ELF-1 (cell line): ENCODE measurements at places on chromosomes 2 and 18.

- DNase-seq, result no peak
Observed at GRCh38 chr2:171253900-171254650, 93.4 kb upstream of the TLK1 start.

- DNase-seq, result no peak
Observed at GRCh38 chr2:108805782-108806181, 19.2 kb downstream of the CCDC138 start.

GRCh38 chr2:36214691-36215090 is 140.9 kb upstream of the CRIM1 start:
- peak; percentile 11 for DNase-seq

- DNase-seq, result no peak
Observed at GRCh38 chr2:19878268-19879046, 23.3 kb downstream of the TTC32 start.

DNA sequence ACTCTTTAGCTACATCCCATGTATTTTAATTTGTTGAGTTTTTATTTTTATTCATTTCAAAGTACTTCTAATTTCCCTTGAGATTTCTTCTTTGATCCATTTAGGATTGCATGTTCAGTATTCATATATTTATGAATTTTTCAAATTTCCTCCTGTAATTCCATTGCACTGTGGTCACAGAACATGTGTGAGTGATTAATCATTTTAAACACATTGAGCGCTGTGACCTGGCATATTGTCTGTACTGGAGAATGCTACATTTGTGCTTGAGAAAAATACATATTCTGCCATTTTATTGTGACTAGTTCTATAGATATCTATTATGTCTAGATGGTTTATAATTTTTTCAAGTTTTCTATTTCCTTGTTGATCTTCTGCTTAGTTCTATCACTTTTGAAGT is 353.7 kb downstream of the RAD51AP2 start:
- no peak for DNase-seq

GRCh38 chr2:27306573-27307286 is 1.5 kb downstream of the UCN start:
- DNase-seq, result no peak

GRCh38 chr2:23826040-23826439 is 100.9 kb downstream of the ATAD2B start:
- DNase-seq, result no peak

- DNase-seq, result no peak
Observed at GRCh38 chr2:168538534-168538933, 82.5 kb downstream of the CERS6 start.

GRCh38 chr18:63162271-63163014 is 157.1 kb downstream of the BCL2 start:
- DNase-seq, result no peak

- no peak for DNase-seq
Observed at GRCh38 chr2:105487142-105488069, 88.6 kb upstream of the FHL2 start.

- peak; percentile 12 for DNase-seq
Observed at GRCh38 chr2:39665811-39666490, at the start of gene TMEM178A. Gene TMEM178A (plus strand): TSS chr2:39665917. CDS start chr2:39665975, 58 bp downstream.

DNA sequence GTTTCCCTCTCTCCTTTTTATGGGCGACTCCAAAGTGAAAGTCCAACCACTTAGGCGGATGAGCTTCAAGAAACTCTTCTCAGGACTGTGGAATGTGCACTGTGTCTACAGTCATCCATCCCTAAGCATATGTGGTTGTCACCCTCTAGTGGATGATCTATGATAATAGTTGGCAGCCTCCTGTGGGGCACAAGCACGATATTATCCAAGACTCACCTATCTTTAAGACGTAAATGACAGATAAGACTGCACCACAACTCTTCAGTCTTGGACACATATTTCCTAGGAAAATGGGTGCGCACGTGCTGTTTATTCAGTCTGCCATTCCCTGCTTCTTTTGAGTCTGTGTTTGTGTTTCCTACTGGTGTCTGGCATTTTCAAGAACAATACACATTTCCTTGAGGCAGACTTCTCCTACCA is 145.5 kb upstream of the CTAGE1 start:
- peak; percentile 27 for DNase-seq

DNA sequence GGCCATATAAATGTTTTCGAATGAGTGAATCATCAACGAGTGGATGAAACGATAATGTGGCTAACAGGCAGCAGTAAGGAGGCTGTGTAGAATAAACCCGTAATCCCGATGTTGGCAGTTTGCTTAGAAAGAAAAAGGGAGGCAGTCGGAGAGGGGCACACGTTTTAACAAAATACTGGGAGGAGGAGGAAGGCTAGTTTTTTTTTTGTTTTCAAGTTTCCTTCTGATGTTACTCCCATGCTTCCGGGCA is 476 bp upstream of the MSH2 start:
- no peak for DNase-seq

DNA sequence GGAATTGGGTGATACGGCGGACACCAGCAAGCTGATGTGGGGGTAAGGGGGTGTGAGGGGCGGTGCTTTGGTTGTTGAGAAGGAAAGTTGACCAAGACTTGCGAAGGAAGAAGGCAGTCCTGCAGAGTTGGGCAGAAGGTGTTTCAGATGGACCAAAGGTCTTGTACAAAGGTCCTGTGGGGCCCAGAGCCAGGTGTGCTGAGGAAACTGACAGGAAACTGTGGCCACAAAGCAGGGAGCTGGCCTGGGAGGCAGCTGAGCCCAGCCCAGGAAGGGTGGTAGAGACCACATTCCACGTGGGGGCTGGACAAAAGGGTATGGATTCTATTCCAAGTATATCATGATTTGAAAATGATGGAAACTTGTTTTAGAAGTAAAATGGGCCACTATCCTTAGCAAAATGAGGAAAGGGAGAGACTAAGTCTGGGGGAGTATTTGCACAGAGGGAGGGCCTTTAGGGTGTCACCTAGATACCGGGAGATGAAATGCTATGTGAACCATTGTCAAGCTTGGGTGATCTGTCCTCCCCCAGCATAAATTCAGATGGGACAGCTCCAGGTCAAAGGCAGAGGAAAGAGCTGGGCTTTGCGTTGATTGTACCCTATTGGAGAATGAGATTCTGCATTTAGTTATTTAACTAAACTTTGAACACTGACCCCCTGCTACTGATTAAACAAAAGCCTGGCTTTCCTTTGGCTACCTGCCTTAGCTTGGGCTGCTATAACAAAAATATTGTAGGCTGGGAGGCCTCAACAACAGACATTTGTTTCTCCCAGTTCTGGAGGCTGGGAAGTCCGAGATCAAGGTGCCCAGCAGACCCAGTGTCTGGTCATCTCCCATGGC is 4.3 kb upstream of the EDAR start:
- DNase-seq, result no peak

DNA sequence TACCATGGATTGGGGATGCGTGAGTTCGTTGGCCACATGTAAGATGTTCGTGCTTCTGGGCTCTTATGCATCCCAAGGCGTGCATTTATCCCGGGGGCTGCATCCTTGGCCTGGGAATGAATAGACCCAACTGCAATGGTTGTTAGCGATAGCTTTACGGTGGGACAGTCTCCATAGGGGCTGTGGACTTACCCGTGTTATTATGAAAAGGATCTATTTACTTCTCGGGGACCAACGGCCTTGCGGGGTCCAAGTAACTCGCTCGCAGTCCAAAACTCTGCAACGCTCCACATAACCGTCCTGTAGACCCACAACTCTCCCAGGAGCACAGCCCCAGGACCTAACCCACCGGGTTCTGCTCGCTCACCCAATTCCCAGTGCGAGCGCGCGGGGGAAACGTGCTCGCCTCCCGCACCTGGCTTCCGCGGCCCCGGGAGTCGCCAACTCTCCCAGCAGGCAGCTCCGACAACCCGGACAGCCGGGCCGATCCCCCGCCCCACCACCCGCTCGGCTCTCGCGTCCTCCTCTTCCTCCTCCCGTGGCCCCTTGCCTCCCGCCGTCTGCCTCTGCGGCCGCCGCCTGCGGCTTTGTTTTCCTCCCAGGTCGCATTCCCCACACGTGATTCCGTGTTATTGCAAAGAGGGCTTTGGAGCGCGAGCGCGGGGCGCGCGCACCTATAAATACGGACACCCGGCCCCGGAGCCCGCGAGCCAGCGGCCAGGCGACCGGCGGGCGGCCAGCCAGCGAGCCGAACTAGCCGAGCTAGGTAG is at the start of gene CABLES1:
Gene CABLES1, plus strand, starts transcription at position 706 of the 770 bp plus-strand sequence. CDS start 278 bp downstream, outside the sequence.
- DNase-seq, result peak; percentile 74

GRCh38 chr2:168594778-168595177 is 138.7 kb downstream of the CERS6 start:
- DNase-seq, result no peak

DNA sequence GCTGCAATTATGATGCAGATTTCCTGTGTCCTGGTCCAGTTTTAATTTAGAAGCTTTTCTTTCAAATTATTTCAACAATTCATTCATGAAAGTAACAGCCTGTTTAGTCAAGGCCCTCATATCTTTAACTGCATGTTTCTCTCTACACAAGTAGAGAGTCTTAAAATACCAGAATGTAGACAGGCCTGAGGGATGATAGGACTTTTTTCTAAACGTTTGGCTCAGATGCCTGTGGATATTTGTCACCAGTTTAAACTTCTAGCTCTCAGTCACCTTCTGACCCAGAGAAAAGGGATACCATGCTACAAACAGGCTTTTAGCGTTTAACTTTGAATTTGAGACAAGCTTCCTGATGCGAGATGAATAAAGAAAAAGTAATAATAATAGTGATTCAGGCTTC is 15.7 kb downstream of the COL5A2 start:
- DNase-seq, result no peak

GRCh38 chr2:131105950-131106801 is 1.0 kb downstream of the PLEKHB2 start:
- peak; percentile 47 for DNase-seq
